ENCODE measurements at places on chromosomes 2 and 18.

DNA sequence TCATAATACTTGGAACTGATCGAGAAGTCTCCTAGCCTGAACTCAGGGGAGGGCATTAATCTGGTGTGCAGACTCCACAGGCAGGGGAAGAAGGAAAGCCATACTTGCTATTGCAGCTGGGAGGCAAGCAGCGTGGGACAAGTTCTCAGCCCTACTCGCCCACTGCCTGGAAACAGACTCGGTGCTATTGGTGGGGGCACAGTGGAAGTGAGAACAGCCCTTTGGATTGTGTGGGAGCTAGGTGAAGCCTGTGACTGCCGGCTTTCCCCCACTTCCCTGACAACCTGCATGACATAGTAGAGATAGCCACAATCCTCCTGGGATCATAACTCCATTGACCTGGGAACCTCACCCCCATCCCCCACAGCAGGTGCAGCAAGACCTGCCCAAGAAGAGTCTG lies 301.3 kb downstream of the RIT2 start:
- DNase-seq, result no peak

DNA sequence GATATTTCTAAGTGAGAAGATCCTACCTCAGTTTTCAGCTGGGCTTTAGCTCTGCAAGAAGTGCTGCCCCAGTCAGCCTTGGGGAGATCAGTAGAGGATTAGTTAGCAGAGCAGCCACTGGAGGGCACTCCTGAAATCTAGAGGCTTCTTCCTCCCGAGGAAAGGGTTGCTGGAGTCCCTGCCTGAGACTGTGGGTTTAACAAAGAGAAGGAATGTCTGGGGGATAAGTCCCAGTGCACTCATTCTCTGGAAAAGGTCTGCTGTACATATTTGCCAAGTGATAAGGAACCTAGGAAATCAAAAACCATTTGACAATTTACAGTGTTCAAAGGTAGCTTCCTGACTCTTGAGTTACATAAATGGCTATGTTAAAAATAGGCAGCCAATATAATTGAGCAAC lies 207.2 kb downstream of the SLC8A1 start:
- DNase-seq, result no peak

GRCh38 chr2:170714381-170715061 lies 616 bp upstream of the SP5 start:
- DNase-seq, result no peak

GRCh38 chr2:61436092-61436491 lies 34.8 kb downstream of the USP34 start:
- no peak for DNase-seq

GRCh38 chr2:157304811-157305722 lies 20.6 kb downstream of the ERMN start:
- DNase-seq, result no peak
